Right ventricle myocardium inferior (tissue), 1 donor: ENCODE measurements at places on chromosomes 7 and 10.
A peak's percentile ranks its signal among the peaks of the same experiment; 100 is the strongest.

GRCh38 chr7:6166443-6166891, 106.0 kb downstream of the CYTH3 start:
- DNase-seq = no peak

GRCh38 chr10:24416248-24416647, 207.3 kb downstream of the KIAA1217 start:
- DNase-seq = no peak

GRCh38 chr10:62636825-62637248, 167.7 kb upstream of the ADO start:
- no peak for DNase-seq

GRCh38 chr10:100864978-100865377, 47.8 kb upstream of the SLF2 start:
- DNase-seq = peak; percentile 28

DNA sequence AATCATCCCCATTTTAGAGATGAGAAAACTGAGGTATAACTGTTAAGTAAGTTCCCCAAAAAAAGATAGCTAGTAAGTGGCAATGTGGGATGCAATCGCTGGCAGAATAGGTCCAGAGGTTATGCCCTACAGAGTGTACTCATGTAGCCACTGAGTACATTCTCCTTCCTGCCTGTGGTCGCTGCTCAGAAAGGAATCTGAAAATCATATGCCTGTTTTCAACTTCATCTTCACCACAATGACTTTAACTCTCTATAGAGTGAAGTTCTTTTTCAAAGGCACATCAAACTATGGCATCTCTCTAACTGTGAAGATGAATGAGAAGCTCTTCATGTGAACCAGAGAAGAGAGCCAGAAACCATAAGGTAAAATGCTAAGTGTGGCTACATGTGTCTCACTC, 162.2 kb upstream of the SLC25A13 start:
- no peak for DNase-seq

DNA sequence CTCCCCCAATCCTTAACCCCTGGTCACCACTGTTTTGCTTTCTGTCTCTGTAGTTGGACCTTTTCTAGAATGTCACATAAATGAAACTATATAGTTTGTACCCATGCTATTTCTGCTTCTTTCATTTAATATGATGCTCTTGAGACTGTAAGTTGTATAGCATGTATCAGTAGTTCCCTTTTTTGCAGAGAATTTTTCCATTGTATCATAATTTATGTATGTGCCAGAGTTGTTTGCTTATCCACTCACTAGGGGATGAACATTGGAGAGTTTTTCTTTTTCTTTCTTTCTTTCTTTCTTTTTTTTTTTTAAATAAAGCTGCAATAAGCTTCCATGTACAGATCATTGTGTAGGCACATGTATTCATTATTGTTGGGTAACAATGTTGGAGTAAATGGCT, 544.8 kb downstream of the CNTNAP2 start:
- DNase-seq = no peak

DNA sequence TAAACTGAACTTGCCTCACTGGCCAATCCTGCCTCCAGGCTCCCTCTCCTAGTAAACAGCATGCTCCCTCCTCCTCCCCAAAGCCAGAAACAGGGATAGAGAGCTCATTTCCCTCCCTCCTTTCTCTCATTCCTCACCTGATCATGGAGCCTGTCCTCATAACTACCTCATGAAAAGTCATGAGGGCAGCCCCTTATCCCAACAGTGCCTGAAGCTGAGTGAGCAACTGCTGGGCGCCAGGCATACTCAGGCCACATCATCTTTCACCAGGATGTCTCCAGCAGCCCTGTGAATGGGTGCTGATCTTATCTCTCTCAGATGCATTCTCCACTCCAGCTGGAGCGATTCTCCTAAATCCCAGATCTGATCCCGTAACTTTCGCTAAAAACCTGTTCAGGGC, 307.2 kb downstream of the PRPF18 start:
- no peak for DNase-seq

- DNase-seq = no peak
Observed at GRCh38 chr7:30041526-30042269, 13.5 kb downstream of the PLEKHA8 start.

- no peak for DNase-seq
Observed at GRCh38 chr10:58157076-58157766, 110.5 kb downstream of the IPMK start.

DNA sequence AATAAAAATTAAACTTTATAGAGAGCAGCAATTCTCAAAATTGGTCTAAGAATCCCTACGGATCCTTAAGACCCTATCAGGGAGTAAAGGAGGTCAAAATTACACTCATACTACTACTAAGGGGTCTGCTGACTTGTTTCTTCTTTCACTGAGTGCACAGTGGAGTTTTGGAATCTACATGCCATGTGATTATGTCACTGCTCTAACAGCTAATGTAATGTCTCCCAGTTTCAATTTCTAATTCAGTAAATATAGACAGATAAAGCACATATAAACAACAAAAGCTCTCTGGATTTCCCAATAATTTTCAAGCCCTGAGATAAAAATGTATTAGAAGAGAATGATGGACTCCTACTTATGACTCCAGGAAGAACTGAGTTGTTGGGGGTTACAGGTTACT, 74.6 kb downstream of the WAPL start:
- DNase-seq = no peak

- no peak for DNase-seq
Observed at GRCh38 chr10:96357038-96357620, 1.7 kb downstream of the OPALIN start.

- DNase-seq = no peak
Observed at GRCh38 chr10:88661577-88661976, 2.7 kb upstream of the LIPF start.

DNA sequence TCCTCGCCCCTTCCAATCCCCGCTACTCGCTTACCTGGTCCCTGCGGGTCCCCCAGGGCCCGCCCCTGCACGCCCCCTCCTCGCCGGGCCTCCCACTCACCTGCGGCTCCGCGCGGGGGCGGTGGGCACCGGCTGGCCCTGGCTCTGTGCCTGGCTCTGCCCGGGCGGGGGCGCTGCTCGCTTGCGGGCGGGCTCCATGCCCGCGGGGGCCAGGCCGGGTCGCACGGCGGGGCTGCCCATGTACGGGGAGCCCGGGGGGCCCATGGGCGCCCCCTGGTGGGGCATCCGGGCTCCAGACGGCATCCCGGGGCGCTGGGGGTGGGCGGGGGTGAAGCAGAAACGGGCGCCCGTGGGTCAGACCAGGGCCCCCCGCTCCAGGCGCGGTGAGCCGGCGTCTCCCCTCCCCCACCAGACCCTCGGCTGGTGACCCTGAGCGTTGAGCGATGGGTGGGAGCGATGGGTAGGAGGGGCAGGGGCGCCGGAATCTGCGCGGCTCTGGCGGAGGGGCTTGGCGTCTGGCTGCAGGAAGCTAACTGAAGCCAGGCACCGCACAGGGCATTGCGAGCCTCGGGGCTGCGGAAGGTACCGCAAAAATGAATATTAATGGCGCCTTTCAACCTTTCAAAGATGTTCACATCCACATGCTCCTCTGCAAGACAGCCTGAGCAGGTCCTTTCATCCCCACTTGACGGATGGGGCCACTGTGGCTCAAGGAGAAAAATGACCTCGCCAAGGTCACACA, 3.0 kb downstream of the SMARCD3 start:
- peak; percentile 74 for DNase-seq

- no peak for DNase-seq
Observed at GRCh38 chr10:2222631-2223030, 485.3 kb upstream of the ADARB2 start.

DNA sequence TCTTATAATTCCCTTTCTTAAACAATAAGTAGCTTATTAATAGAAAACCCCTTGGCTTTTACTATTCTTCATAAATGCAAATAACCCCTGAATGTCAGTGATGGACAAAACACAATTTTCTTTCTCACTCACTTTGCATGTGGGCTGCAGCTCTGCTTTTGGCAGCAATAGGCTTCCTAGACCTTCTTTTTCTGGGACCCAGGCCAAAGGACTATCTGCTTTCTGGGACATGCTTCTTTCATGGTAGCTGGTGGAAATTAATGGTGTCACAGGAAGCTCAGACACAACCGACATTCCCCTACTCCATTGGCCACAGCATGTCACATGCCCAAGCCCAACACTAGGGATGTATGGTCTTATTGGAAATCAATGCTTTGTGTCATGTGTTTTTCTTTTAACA, 134.3 kb upstream of the MDFIC start:
- no peak for DNase-seq

GRCh38 chr7:131802195-131802864, 245.9 kb upstream of the PODXL start:
- no peak for DNase-seq

DNA sequence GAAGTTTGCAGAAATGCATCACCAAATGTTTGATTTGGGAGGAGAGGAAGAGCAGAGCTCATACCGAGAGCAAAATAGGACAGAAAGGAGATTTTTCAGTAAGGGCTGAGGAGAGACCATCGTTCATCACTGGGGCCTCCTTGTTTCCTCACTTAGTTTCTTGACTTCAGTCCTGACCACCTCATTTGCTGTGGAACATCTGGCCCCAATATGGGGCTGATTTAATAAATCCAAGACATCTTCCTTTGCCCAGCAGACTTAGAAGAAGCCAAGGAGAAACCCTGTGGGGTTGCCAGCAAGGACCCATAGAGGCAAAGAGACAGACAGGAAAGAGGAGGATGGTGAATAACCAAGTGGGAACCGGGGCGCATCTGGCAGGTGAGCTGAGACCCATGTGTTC, 60.4 kb downstream of the CHST3 start:
- no peak for DNase-seq

DNA sequence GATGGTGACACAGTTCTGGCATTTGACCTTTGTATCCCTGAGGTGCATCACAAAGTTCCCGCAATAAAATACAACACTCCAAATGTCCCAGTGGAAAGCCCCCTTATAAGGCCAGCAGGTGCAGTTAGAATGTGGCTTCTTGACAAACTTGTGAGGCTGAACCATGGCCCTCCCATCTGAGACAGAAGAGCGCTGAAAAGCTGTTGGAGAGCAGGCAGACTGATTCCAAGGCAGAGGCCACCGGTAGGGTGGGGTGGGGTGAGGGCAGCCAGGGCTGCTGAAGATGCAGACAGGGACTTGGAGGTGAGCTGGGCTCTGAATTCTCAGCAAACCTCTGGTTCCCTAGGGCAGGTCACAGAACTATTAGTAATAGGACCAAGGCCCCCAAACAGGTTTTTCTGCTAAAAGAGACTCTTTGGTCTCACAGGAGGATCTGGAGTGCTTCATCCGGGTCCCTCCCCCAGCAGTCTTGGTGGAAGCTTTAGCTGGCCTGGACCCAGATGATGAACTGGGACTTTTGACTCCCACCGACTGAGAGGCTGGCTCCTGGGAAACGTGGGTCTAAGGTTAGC, 15.6 kb upstream of the CHST3 start:
- DNase-seq = no peak

GRCh38 chr7:41661596-41661995, 41.3 kb downstream of the INHBA start:
- DNase-seq = no peak

- no peak for DNase-seq
Observed at GRCh38 chr7:114508086-114508485, 93.5 kb downstream of the FOXP2 start.

DNA sequence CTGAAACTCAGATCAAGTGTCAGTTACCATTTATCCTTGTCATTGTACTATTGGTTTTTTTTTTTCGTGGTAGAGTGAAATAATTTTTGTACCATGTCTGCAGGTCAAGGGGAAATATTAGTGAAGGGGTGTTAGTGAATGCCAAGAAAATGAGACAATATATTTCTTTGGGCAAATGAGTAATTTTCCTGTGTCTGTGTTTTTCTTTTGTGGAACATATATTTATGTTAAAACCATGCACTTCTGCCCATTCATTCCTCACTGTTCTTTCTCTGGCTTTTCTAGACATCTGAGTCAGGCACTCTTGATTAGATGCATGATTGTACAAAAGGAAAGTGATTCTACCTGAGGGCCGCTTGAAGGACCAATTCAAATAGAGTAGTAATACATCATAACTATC, 161.6 kb downstream of the BICC1 start:
- DNase-seq = no peak

- DNase-seq = no peak
Observed at GRCh38 chr7:11458736-11459483, 373.1 kb downstream of the THSD7A start.

DNA sequence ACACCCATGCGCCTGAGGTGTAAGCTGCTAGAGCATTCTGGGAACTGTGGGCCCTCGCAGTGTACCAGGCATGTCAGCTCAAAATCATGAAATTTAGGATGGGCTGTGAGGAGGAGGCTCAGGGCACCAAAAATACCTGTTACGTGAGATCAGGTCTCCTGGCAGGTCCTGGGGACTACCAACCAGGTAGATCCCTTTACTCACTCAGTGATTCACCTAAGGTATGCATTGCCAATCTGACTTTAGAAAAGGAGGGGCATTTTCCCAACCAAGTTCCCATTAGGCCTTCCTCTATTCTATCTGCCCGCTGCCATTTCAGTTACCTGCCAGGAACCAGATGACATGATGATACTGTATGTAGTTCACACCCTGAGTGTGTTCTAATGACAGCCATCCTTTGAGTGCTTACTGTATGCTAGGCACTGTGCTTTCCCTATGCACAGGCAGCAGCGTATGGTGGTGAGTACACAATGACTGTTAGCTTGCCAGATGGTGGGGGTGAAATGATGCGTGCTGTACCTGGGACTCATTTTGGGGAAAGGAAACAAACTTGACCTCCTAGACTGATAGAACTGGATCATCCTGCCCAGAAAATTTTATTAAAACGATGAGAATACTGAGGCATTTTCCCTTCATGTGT, 62.0 kb downstream of the CFAP58 start:
- DNase-seq = no peak

- no peak for DNase-seq
Observed at GRCh38 chr7:16398146-16399017, 23.0 kb downstream of the CRPPA start.

DNA sequence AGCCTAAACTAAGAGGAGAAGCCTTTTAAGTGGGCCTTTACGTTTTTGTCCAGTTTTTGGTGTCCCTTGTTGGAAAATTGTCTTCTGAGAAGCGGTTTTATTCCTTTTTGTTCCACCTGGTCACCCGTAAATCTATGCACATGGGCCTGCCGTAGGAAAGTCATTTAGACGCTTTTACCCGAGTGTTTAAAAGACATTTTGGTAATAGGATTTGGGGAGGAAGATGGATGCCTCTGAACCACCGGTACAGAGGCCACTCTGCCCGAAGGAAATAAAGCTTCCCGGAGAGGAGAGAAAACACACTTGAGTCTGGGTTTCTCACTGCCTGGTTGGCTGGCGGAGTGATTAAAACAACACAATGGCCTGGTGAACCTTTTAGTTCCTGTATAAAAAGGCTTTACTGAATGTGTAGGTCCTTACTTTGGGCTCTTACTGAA, 760 bp downstream of the THNSL1 start:
- no peak for DNase-seq

DNA sequence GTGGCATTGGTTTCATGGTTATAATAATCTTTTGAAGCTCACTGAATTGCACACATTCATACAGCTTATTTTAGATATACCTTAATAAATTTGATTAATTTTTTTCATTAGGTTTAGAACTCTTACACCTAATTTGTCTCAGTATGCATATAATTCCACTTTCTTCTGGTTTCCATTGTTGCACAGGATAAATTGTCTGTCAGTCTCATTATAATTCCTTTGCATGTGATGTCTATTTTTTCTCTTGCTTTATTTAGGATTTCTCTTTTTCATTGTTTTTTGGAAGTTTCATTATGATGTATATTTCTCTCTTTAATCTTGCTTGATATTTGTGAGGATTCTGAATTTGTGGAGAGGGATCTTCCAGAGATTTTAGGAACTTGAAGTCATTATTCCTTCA, 84.7 kb downstream of the ARL5B start:
- DNase-seq = no peak

- no peak for DNase-seq
Observed at GRCh38 chr7:43727003-43727402, 2.3 kb downstream of the COA1 start.
